ENCODE measurements at places on chromosomes 6 and 20.

DNA sequence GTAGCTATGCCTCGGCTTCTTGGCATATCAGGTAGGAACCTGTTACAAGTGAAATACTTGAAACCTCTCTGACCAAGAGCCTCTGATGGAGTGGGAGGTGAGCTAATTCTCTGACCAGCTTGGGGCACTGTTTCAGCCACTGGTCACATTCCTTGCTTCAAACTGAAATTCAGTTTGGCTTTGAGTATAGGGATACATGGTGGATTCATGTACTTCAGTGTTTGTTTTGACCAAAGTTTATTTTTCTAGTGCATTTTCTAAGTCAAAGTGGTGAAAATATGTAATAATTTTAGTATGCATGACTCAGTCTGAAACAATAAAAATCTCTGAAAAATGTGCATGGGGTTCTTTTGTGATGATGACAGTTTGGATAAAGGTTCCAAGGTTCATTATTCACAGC, 18.6 kb downstream of the TTPAL start:
- no peak for DNase-seq

- DNase-seq = no peak
These were observed 7.3 kb downstream of the EYA4 start for GRCh38 chr6:133248241-133249001.

DNA sequence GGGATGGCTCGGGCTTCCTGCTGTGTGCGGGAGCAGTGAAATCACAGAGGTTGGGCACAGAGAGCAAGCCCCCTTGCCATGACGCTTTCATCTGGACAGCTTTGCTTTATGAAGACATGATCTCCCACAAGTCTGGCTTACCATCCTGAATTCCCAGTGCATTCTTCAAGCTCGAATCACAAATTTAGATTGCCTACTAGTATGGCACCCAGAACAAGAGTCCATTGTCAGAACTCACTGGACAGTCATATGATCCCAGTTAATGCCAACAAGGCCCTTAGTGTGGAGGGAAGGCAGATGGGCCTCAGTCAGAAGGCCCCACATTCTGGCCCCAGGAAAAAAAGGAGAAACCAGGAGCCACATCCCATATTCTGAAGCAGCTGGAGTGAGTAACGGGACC, 147.3 kb upstream of the FOXQ1 start:
- no peak for DNase-seq

- no peak for DNase-seq
These were observed 709 bp downstream of the SCAND1 start for GRCh38 chr20:35953387-35954199.

- no peak for DNase-seq
These were observed 147.7 kb upstream of the PHACTR3 start for GRCh38 chr20:59456342-59457279.

- no peak for DNase-seq
These were observed 49.3 kb upstream of the NNAT start for GRCh38 chr20:37471741-37472235.

DNA sequence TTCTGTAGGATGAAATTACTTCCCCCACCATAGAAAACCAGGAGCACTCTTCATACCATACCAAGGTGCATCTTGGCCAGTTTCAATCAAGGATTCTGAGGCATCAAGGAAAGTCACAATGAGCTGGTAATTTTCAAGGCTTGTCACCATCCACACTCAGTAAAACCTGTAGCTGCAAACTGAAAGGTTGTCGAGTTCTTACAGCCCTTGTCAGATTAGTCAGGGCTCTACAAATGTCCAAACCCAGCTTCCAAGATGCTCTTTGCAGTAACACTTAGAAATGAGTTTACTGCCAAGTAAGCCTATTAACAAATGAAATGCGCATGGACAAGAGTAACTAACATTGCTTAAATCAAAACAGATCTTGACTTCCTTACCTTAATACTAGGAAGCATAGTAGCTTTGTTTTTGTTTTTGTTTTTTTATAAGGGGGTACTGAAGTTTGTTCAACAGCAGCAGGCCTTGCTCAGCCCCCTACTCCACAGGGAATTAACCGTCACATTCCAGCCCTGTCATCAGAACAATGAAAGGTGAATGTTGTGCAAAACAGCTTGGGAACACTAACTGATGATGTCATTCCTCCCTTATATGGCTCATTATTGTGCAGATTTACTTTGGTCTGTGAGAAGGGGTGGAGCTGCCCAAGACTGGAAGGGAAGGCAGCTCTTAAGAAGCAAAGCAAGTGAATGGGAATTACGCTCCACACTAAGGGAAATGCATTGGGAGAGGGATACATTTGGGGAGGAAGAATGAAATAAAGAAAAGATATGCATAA, 49.9 kb upstream of the TMEM30A start:
- DNase-seq = no peak

- DNase-seq = no peak
These were observed 26.9 kb downstream of the ARMC2 start for GRCh38 chr6:108875161-108875555.

- DNase-seq = no peak
These were observed 64.2 kb downstream of the STK35 start for GRCh38 chr20:2165871-2166270.

GRCh38 chr6:141700819-141701218, 431.9 kb upstream of the GJE1 start:
- DNase-seq = no peak

DNA sequence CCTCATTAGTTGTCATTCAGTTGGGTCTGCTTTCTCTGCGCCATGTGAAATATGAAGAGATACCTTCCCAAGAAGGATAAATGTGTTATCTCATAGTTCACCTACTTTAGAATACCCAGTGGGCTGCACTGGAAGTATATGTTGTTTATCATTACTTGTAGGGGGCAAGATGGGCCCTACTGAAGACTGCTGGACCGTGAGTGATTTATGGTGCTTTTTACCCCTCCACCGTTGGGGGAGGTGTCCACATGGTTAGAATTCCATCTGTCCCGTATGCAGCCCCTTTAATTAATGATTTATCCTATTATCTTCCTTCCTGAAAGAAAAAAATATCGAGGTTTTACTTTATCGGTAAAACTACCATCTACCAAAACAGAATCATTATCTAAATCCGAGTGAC, 97.0 kb downstream of the TSHZ2 start:
- DNase-seq = no peak

DNA sequence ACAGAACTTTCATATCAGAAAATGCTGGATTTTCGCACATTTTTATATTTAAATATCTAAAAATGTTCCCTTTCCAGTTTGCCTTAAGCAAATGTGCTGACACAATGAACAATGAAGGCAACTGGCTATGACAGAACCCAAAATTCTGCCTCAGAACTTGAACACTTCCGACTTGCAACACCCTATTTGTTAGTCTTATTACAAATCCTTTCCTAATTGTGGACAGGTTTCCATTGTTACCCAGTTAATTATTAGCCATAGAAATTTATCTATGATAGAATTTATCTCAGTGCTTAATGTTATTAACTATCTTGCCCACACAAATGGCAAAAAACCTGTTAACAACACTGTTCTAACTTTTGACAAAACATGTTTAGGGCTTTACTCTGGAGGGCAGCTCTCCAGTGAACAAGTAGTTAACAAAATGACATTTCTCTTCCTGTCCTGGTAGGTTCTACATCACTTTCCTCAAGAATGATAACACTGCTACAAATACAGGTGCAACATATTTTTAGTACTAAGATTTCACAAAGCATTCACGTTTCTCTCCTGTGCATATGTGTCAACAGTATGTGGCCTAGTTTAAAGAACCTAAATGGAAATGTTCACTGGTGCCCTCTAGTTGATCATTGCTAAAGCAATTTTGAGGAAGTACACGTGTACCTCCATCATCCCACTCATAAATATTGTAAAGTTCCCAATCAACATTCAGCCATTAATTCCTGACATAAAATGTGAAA, 58.4 kb downstream of the HIVEP2 start:
- DNase-seq = no peak

DNA sequence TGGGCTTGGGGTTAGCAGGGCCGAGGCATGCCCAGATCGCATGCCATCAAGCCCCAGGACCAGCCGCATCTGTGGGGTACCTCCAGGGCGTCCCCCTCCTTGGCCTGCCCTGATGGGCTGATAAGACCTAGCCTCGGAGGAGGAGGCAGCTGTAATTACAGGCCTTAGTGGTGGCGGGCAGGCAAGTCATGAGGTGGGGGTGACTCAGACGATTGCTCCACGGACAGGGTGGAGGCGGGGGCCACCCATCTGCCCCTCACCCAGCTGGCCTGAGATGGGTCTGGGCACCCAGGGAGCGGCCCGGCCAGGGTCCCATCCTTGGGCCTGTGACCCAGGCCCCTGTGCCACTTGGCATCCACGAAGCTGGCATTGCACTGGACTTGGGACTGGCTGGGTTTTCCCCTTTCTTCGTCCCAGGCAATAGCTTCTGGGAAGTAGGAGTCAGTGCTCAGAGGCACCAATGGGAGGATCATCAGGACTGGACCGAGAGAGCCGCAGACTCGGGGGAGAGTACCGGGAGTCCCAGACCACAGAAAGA, 57.5 kb downstream of the CEBPB start:
- no peak for DNase-seq

- no peak for DNase-seq
These were observed 189.2 kb downstream of the ASCC3 start for GRCh38 chr6:100691972-100692371.

GRCh38 chr6:54877713-54878317, 31.2 kb downstream of the FAM83B start:
- no peak for DNase-seq

GRCh38 chr20:25549843-25550477, 35.4 kb downstream of the NINL start:
- no peak for DNase-seq

DNA sequence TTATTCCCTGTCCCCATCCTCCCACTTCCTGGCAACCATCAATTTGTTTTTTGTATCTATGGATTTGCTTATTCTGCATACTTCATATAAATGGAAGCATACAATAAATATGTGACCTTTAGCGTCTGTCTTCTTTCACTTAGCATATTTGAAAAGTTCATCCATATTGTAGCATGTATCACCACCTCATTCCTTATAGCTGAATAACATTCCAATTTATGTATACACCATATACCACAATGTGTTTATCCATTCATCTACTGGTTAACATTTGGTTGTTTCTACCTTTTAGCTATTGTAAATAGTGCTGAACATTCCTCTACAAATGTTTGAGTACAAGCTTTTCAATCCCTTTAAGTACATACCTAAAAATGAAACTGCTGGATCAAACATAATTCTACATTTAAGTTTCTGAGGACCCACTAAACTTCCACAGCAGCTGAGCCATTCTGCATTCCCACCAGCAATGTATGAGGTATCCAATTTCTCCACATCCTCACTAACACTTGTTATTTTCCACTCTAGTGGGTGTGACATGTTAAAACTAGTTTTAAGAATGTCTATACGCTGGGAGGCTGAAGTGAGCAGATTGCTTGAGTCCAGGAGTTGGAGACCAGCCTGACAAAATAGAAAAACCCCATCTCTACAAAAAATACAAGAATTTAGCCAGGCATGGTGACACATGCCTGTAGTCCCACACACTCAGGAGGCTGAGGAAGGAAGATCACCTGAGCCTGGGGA, 32.9 kb downstream of the NUDT3 start:
- no peak for DNase-seq

- peak; percentile 57 for DNase-seq
These were observed 696 bp upstream of the SUPT3H start for GRCh38 chr6:45378334-45378926.

- no peak for DNase-seq
These were observed 13.8 kb downstream of the ATXN1 start for GRCh38 chr6:16747232-16748024.

GRCh38 chr6:106247733-106248132, 77.8 kb downstream of the ATG5 start:
- DNase-seq = no peak

DNA sequence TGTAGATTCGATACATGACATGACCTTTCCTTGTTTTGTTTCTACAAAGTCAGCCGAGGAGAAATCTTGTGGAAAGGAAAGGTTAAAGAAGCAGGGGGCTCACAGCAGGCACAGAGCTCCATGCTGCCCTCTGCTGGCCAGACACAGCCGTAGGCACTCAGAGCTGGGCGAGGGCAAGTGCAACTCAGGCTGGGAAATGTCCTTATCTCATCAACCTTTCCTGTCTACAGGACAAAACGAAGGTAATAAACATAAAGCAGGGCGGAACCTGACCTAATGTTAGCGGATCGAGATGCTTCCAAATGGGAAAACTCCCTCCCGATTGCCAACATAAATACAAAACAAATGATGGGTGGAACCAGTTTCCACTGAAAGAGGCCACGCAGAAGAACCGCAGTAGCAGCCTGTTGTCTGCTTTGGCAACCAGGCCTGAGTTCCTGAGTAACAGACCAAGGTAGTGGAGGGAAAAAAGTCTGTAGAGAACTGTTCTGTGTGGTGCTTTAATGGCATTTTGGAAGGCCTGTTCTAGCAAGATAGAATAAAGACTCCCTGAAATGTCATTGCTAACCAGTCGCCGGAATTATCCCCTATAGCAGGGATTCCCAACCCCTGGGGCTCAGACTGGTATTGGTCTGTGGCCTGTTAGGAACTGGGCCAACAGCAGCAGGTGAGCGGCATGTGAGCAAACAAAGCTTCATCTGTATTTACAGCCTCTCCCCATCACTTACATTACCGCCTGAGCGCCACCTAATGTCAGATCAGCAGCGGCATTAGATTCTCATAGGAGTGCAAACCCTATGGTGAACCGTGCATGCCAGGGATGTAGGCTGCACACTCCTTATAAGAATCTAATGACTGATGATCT, 85.2 kb downstream of the MBOAT1 start:
- peak; percentile 2 for DNase-seq

GRCh38 chr20:1376007-1376406, 16.8 kb downstream of the FKBP1A start:
- no peak for DNase-seq

DNA sequence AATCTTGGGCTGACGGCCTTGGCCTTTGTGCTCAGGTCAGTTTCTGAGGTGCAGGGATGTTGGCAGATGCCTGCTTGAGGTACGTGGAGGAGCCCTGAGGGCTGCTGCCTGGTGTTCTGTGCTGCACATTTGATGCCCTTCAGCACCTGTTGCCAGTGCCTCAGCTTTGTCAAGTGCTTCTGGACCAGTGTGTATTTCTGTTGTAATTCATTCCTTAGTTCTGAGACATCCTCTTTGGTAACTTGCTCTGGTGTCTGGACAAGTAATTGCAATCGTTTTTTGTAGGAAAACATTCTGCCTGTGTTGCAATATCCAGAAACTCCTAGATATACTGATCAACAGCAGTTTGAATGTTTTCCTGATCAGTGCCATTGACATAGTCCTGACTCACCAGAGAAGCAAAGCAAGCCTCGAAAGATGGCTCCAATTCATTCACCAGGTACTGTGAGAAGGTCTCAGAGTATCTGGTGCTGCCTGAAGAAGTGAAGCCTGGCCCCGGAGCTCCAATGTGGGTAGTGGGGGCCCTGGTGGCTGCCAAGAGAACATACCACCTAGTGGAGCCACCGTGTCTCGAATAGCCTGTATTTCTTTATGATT, 26.7 kb downstream of the ZNF337 start:
- no peak for DNase-seq
